ENCODE measurements at places on chromosomes 11 and 22.
A peak's percentile ranks its signal among the peaks of the same experiment; 100 is the strongest.

DNA sequence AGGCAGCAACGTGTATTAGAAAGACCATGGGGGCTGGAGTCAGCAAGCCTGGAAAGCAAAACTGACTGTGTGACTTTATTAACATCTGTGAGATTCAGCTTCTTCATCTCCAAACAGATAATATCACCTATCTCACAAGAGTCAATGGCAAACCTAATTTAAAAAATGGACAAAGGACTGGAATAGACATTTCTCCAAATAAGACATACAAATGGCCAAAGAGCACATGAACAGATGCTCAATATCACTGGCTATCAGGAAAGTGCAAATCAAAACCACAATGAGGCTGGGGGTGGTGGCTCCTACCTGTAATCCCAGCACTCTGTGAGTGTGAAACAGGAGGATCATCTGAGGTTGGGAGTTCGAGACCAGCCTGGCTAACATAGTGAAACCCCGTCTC is 69.6 kb downstream of the CLPB start:
- no peaks in the 10 kb centered on the region for H3K27me3 ChIP-seq
- no peaks in the 10 kb centered on the region for H3K36me3 ChIP-seq
- DNase-seq: no peak
- no peak overlapping the region for H3K4me3 ChIP-seq
- peaks cover 9% of the 10 kb centered on the region for H3K4me1 ChIP-seq

- no peak within 1 kb of the TSS for H3K27ac ChIP-seq
- no peaks in the 10 kb centered on the region for H3K4me1 ChIP-seq
- H3K27me3 ChIP-seq: no peaks in the 10 kb centered on the region
- no peak for DNase-seq
Observed at GRCh38 chr11:71565263-71565662, at the start of gene KRTAP5-10. TSS of gene KRTAP5-10 (plus strand) at chr11:71565563. CDS start at chr11:71565588, 25 bp downstream.

DNA sequence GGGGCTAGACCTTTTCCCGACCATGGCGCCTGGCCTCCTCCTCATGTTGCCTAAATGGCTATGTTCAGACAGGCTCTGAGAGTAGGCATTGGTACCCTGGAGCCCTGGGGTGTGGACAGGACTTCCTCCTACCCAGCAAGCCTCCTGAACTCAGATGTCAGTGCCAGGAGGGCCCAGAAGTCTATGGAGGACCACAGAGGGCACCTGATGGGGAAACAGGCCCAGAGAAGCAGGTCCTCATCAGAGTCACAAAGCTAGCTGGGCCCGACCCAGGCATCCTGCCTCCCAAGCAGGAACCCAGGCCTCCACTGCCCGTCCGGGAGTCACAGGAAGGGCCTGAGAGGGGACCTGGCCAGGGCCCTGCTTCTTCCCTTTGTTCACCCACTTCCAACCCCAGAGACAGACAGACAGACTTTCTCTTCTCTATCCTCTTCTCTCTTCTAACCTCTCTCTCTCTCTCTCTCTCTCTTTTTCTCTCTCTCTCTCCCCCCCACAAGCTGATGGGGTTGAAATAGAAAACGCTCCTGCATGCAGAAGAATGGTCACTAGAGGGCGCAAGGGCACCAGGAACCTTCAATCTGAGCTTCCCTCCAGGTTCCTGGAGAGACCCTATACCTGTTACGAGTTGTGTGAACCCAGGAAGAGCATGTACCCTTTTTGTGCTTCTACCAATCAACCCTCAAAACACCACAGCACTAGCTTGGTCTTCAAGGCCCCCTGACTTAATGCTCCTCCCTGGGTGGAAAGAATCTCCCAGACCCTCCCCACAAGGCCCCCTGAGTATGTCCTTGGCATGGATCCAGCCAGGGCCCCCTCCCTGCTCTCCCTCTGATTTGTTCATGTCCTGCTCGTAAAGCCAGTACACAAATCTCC is 27.1 kb downstream of the ARAP1 start:
- peaks cover 40% of the 10 kb centered on the region for H3K36me3 ChIP-seq
- peak overlapping the region; percentile 92 for H3K27ac ChIP-seq
- peaks cover 91% of the 10 kb centered on the region for H3K4me1 ChIP-seq
- no peaks in the 10 kb centered on the region for H3K27me3 ChIP-seq
- no peak overlapping the region for H3K4me3 ChIP-seq

DNA sequence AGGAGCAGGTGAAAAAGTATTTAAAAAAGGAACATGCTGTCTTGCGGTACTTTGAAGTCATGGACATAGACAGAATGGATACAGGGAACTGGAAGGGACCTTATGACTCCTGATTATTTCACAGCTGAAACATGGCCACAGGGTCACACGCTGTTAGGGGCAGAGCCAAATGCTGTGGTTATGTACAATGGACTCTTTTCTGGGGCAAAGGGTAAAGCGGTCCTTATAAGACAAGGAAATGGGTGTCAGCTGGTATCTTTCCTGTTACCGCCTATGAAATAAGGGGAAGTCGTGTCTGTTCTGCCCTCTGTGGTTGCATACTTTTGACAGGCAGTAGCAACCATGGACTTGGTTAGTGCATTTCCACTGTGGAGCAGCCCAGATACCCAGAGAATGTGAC is 12.8 kb upstream of the ST14 start:
- peak; percentile 63 for DNase-seq
- peaks cover 14% of the 10 kb centered on the region for H3K4me1 ChIP-seq
- H3K4me3 ChIP-seq: no peak overlapping the region
- H3K27ac ChIP-seq: peak overlapping the region; percentile 62
- peaks cover 36% of the 10 kb centered on the region for H3K36me3 ChIP-seq
- H3K27me3 ChIP-seq: no peaks in the 10 kb centered on the region

DNA sequence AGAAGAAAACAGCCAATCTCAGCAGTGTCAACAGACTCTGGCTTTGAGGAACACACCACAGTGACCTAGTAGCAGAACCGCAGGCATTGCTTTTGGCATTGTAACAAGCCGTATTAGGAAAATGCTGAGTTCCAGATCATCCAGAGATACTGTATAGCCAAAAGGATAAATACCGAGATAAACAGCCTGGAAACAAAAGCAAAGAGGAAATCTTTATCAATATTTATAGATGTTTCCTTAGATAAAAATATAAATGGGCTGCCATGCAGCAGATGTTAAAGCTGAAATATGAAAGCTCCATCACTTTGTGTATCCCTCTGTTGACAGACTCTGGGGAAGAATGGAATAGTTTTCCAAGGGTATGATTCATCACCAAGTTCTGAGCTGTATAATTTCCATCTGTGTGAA is 98.9 kb upstream of the TP53AIP1 start:
- no peak overlapping the region for H3K27ac ChIP-seq
- H3K4me3 ChIP-seq: no peak overlapping the region
- H3K4me1 ChIP-seq: no peaks in the 10 kb centered on the region

- DNase-seq: no peak
- H3K27me3 ChIP-seq: no peaks in the 10 kb centered on the region
- H3K4me1 ChIP-seq: no peaks in the 10 kb centered on the region
- no peak overlapping the region for H3K4me3 ChIP-seq
- H3K36me3 ChIP-seq: no peaks in the 10 kb centered on the region
- H3K27ac ChIP-seq: no peak overlapping the region
Observed at GRCh38 chr11:124460459-124460858, 15.0 kb upstream of the OR8B8 start.

DNA sequence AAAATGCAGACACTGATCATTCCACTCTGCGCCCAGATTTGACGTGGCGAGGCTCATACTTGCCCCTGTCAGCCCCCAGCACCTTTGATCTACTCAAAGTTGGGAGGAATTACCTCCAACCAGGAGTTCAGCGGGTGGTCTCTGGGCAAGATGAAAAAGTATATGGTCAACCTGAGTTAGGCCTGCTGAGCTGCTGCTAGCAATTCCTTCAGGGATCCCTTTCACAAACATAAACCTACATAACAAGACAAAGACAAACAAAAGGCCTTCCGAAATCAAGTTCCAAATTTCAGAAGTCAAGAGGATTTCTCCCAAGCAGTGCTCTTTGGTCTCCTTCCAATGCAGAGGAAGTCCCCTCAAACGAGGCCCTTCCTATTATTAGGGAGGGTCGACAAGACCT is 20.8 kb downstream of the CLDN5 start:
- no peaks in the 10 kb centered on the region for H3K4me1 ChIP-seq
- no peak overlapping the region for H3K27ac ChIP-seq
- no peaks in the 10 kb centered on the region for H3K36me3 ChIP-seq
- no peak overlapping the region for H3K4me3 ChIP-seq
- DNase-seq: no peak
- H3K27me3 ChIP-seq: no peaks in the 10 kb centered on the region

DNA sequence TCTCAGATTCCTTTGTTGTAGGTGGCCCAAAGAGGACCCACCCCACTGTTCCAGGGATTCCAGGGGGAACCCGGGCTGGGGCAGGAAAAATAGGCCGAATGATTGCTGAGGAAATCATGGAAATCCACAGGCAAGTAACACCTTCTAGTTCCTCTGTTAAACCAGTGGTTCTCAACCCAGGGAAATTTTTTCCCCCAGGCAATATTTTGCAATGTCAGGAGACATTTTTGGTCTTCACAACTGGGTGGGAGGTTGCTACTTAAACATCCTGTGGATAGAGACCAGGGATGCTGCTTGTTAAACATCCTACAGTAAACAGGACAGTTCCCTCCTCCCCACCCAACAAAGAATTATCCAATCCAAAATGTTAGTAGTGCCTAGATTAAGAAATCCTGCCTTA is 84.7 kb downstream of the BTBD10 start:
- H3K36me3 ChIP-seq: peaks cover 90% of the 10 kb centered on the region
- no peaks in the 10 kb centered on the region for H3K4me1 ChIP-seq
- H3K27me3 ChIP-seq: no peaks in the 10 kb centered on the region

GRCh38 chr11:111449696-111450479 is 62.3 kb downstream of the BTG4 start:
- H3K36me3 ChIP-seq: no peaks in the 10 kb centered on the region
- no peaks in the 10 kb centered on the region for H3K4me1 ChIP-seq
- H3K4me3 ChIP-seq: no peak overlapping the region
- no peak overlapping the region for H3K27ac ChIP-seq

- no peaks in the 10 kb centered on the region for H3K27me3 ChIP-seq
- DNase-seq: no peak
- H3K27ac ChIP-seq: no peak overlapping the region
Observed at GRCh38 chr22:44596396-44597125, 98.5 kb upstream of the RTL6 start.

DNA sequence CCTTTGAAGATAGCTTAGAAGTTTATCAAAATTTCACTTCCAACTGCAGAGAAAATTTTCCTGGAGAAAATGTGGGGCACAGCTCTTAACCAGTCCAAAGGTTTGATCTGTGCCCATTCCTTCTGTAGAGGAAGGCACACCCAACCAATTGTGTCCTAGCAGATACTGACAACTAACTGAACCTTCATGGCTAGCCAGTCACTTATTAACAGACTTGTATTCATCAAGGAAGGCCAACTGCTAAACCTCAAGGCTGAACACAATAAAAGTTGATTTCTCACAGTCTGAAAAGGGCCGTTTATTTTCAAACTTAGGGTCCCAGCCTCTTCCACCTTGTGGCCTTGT is 19.5 kb downstream of the SYT13 start:
- H3K36me3 ChIP-seq: no peaks in the 10 kb centered on the region
- no peaks in the 10 kb centered on the region for H3K4me1 ChIP-seq
- H3K4me3 ChIP-seq: no peak overlapping the region
- H3K27ac ChIP-seq: no peak overlapping the region

DNA sequence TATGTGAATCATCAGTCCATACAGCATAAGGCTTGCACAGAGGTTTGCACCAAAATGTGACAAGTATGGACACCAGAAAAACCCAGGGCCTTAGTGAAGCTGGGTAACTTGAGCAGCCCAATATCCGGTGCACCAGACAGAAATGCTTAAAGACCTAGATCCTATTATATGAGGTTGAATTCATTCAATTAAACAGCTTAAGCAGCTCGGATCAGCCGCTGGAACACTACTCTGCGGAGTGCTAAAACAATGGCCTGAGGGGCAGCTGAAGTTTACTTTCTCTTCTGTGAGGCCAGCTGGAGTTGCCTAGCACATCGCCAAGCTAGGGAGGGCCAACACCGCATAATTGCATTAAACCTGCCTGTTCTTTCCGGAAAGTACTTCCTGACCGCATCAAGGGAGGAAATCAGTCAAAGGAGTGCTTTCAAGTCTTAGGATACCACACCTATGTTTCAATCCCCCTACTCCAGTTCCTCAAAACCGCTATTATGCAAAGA is 17.0 kb upstream of the FAM181B start:
- no peaks in the 10 kb centered on the region for H3K4me1 ChIP-seq
- no peak for DNase-seq
- no peak overlapping the region for H3K4me3 ChIP-seq
- H3K27me3 ChIP-seq: no peaks in the 10 kb centered on the region
- no peaks in the 10 kb centered on the region for H3K36me3 ChIP-seq
- no peak overlapping the region for H3K27ac ChIP-seq

- H3K36me3 ChIP-seq: no peaks in the 10 kb centered on the region
- no peaks in the 10 kb centered on the region for H3K27me3 ChIP-seq
- peaks cover 56% of the 10 kb centered on the region for H3K4me1 ChIP-seq
- no peak overlapping the region for H3K4me3 ChIP-seq
Observed at GRCh38 chr11:128624269-128625175, 37.2 kb upstream of the ETS1 start.

DNA sequence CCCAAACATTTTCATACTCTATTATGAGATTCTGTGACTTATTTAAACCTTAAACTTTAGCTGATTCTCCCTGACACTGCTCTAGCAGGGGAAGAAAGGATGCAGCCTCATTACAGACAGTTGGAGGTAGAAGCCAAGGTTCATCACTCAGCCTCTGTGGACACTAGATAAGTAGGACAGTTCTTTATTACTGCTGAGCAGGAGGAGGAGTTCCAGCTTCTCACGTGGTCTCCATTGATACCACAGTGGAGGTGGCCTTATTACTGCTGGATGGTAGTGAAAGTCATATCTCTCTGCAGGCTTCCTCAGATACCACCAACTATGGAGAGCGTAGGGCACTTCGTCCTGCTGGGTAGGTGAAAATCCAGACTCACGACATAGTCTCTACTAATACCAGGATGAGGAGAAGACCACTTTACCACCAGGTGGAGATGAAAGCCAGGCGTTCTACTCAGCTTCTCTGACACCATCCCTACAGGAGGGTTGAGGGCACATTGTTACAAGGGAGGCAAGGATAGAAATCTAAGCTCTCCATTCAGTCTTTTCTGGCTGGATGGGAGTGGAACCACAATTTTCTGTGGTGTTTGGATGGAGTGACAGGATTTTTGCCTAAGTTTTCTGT is 13.1 kb upstream of the ANGPTL5 start:
- no peaks in the 10 kb centered on the region for H3K4me1 ChIP-seq
- no peaks in the 10 kb centered on the region for H3K36me3 ChIP-seq
- no peak overlapping the region for H3K27ac ChIP-seq
- no peaks in the 10 kb centered on the region for H3K27me3 ChIP-seq
- H3K4me3 ChIP-seq: no peak overlapping the region

DNA sequence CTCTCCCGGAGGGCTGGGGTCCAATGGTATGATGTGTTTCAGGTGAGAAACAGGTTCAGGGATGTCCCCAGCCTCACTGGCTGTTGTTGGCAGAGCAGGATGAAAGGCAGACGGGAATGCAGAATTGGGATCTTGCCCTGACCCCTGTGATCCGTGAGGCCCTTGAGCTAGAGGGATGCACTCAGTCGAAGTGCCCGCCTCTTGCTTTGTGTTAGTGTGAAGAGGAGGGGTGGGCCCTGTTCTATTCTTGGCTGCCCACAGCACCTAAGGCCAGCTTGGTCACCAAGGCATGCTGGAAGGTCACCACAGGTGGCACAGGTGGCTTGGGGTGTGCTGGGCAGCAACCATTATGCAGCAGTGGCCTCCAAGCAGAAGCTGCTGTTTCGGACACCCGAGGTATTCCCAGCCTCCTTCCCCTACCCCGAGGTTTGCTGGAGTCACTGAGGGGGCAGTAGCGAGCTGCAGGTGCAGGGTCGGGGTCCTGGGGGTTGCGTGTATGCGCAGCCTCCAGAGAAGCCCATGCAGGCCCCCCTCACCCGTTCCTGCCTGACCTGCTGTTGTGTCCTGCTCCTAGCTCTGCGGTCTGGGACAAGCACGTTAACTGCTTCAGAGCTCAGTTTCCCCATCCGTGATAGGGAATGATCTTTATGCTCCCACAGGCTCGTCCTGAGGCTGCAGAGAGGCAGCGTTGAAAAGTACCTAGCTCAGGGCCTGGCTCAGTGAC is 13.0 kb downstream of the LRP5 start:
- DNase-seq: no peak
- H3K36me3 ChIP-seq: no peaks in the 10 kb centered on the region
